ENCODE measurements at places on chromosomes 11 and 22.

- DNase-seq, result no peak
Observed at GRCh38 chr22:29539105-29539504, 14.5 kb downstream of the THOC5 start.

- DNase-seq, result no peak
Observed at GRCh38 chr11:45724153-45724552, 58.7 kb upstream of the CHST1 start.

DNA sequence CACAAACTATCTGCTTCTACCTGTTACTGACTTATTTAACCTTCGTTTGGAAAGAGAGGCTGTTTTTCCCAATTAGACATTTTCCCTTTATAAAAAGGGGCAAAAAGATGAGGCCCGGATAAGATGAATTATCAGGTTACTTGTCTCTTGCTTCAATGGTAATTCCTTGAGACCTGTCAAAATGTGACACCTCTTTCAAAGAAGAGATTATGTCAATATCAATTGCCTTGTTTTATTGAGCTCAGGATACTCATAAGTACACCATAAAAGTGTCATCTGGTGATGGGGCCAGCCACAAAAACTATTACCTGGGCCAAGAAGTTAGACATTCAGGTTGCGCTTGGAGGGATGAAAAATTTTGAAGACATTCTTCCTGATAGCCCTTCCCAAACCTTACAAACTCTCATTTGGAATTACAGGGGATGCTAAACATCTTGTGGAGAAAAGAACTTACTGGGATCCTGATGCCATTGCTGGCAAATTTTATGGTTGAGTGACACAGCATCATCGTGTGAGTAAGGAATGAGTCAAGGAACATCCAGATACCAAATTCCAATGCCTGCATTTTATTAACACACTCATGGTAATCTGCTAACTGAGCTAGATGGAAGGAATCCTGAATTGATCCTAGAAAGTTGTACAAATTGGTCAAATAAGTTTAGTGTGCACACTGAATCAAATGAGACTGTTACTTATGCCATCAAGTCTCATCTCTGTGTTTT is 1071.2 kb downstream of the LRRC4C start:
- DNase-seq, result peak; percentile 54

GRCh38 chr11:3139086-3139440 is 26.0 kb downstream of the OSBPL5 start:
- no peak for DNase-seq

DNA sequence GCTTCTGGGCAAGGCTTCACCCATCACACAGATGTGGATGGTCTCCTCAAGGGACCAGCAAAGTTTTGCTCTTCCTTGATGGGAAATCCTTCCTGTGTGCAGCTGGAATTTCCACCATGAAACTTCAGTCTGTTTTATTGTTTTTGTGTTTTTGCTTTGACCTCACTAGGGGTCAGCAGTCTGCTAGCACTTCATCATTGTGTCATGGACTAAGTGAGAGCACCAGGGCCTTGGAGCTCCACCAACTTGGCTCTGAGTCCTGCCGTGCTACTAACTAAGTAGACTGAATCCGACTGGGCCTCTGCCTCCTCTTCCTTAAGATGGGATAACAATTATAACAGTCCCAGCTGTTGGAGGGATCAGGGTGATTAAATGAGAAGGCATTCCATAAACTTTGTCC is 305.8 kb upstream of the NCAM1 start:
- DNase-seq, result no peak

- no peak for DNase-seq
Observed at GRCh38 chr11:126419801-126420697, 64.6 kb downstream of the ST3GAL4 start.

- DNase-seq, result no peak
Observed at GRCh38 chr11:12273618-12273995, 103.8 kb upstream of the PARVA start.

- no peak for DNase-seq
Observed at GRCh38 chr22:37295213-37295886, 13.0 kb downstream of the CYTH4 start.

GRCh38 chr11:72241291-72241781 is 2.6 kb downstream of the PHOX2A start:
- DNase-seq, result no peak

DNA sequence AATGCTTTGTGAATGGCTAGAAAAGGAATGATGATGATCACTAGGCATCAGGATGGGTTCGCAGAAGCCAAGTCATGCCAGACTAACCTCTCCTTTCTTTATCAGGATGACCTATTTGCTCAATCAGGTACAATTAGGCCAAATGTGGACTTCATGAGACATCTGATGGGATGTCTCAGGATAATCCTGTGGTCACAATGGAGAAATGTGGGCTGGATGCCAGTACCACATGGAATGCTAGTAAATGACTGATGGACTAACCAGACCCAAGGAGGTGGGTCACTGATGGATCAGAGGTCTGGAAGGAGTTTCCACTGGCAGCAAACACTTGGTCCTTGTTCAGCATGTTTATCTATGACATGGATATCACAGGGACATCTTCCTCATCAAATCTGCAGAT is 94.8 kb upstream of the PHOX2A start:
- peak; percentile 39 for DNase-seq

DNA sequence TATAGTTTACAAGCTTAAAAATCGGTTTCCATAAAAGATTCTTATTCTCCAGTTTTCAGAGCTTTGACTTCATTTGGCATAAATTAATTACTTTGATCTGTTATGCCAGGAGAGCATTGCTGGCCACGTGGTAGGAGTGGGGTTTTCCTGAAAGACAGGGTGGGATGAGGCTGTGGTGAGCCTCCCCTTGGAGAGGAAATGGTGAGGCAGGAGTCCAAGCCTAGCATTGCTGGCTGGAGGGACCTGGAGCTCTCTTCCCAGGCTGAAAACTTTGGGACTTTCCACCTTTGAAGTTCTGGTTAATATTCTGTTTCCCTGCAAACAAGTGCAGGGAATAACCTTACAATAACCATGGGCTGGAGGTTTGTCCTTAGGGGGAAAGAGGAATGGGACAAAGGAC is 21.1 kb upstream of the CSF2RB start:
- no peak for DNase-seq

DNA sequence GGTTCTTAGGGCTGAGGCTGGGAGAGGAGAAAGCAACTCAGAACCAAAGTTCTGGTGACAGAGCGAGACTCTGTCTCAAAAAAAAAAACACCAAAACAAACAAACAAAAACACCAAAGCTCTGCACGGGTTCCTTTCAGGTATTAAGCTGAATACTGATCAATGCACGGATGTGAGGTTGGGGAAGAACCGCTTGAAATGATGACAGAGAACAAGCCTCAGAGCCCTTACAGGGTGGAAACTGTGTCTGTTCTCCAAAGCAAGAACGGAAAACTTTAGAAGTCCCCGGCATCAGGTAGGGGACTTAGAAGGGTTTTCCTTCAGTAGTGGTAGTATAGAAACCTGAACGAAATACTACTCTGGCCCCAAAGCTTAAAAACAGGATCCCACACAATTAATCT is 260.0 kb downstream of the TBC1D22A start:
- no peak for DNase-seq

DNA sequence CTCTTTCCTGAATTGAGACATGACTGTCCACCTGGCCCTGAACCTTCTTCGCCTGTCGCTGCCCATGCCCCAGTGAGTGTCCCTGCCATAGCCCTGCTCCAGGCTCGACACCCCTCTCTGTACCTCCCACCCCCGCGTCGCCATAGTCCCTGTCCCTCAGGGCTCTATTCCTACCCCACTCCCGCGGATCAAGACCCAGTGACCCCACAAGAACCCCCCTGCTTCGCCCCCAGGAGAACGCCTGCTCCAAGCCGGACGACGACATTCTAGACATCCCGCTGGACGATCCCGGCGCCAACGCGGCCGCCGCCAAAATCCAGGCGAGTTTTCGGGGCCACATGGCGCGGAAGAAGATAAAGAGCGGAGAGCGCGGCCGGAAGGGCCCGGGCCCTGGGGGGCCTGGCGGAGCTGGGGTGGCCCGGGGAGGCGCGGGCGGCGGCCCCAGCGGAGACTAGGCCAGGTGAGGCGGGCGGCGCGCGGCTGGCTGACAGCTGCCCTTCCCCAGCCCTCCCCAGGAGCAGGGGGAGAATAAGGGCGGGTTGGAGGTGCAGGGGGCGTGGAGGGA is 5.6 kb downstream of the NRGN start:
- no peak for DNase-seq

DNA sequence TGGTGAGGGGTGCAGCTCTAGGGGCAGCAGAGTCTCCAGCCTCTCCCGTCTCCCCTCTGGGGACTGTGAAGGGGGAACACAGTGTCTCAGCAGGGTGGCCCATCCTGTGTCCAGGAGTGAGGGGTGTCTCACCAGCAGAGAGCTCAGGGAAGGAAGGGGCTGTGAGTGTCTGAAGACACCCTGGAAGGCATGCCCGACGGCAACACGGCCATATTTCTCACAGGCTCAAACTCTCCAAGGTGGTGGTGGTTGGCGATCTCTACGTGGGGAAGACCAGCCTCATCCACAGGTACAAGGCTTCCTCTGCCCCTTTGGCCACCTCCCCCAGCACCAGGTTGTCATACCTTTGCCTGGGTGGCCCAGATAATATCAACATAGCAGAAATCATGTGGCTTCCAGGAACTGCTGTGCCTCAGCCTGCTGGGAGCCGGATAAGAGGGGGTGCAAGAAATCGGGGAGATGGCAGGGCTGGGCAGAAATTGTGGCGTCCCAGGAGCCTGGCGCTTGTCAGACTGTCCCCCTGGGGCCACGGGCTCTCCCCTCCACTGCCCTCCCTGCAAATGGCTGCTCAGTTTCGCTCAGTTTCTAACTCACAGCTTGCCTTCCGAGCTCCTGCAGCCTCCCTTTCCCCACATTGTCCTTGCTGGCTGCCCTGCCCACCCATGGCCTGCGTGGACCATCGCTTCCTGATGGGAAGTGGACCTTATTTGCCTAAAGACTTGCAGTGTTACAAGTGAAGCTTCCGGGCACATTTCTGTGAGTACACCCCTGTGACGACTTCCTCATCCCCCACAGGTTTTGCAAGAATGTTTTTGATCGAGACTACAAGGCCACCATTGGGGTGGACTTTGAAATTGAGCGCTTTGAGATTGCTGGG is 7.2 kb downstream of the RAB36 start:
- no peak for DNase-seq

DNA sequence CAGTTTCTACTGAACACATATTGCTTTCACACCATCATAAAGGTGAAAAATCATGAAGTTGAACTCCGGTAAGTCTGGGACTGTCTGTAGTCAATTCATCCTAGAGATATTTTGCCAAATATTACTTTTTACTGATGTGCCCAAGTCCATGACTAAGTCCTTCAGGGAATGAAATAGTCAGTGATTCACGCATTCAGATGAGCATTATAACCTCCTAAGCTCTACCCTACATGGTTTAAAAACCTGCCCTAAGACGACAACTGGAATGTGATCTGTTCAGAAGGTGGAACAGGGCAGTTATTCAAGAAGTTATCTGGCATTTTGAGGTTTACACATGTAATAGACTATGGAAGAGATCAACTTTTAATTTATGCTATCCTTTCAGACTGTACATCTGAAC is 125.6 kb downstream of the TRPC6 start:
- no peak for DNase-seq

- no peak for DNase-seq
Observed at GRCh38 chr22:39117585-39118191, 20.6 kb downstream of the APOBEC3H start.

DNA sequence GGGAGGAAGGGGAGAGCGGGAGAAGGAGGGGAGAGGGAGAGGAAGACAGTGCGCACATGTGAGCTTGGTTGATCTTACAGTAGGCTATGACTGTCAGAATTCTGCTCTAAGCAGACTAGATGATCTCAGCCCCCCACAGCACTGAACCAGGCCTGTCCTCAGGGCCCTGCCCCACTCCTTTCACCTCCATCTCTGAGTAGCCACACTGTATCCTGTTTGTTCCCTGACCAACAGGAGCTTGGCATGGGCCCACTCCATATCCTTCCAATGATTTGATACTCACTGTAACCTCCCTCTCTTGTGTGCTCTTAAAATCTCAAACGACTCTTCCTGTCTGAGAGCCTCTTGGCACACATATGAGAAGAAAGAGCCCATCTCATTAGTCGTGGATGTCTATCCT is 86.1 kb upstream of the PARVA start:
- DNase-seq, result no peak

DNA sequence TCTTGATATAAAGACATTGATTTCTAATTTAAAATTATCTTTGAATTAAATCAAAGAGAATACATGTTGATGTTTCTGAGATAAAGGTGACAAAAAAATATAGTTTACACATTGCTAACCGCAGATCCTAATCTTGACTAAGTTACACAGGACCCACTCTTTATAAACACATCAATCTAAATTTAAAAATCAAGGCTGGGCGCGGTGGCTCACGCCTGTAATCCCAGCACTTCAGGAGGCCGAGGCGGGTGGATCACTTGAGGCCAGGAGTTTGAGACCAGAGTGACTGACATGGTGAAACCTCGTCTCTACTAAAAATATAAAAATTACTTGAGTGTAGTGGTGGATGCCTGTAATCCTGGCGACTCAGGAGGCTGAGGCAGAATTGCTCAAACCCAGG is 1.9 kb downstream of the ARFGAP3 start:
- DNase-seq, result no peak

GRCh38 chr11:116579031-116579653 is 193.6 kb downstream of the BUD13 start:
- no peak for DNase-seq

DNA sequence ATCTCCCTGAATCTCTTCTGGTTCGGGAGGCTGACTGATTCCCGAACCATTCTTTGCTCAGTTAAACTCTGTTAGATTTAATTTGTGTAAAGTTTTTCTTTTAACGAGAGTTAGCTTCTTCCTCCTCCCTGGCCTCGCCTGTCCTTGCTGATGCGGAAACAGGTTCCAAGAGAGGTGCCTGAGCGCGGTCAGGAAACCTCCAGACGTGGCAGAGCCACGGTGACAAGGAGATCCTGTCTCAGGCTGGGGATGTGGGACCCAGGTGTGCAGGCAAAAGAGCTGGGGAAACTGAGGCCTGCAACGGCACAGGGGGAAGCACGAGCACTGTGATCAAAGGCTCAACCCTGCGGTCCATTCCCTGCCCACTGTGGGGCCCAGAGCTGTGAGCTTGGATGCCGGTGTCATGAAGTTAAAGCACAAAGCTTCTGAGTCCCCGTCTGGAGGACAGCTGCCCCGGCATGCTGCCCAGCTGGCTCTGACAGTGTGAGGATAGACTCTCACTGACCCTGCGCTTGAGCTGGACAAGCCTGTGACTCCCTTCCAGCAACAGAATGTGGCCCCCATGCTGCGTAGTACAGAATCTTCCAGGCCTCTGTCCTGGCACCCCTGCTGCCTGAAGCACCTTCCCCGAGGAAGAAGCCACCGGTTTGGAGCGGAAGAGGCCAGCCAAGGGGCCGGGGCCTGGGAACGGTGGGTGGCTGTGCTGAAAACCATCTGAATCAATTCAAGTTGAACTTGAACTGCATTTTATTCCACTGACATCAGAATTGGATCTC is 960.6 kb downstream of the BRD1 start:
- DNase-seq, result no peak

DNA sequence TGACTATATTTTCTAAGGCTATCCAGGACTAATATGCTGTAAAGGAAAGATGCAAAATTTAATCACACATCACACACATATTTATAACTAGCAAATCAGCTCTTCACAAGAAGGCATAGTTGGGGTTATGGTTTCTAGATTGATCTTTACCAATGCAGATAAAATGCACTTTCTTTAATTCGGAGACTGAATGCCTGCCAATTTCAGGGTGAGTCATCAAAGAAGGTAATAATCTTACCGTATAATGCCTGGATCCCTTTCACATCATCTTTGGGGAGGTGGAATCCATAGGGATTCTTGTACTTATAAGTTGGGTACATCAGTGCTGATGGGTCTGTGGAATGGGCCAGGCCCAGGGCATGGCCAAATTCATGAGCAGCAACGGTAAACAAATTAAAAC is 16.4 kb downstream of the MMP20 start:
- DNase-seq, result no peak

- DNase-seq, result no peak
Observed at GRCh38 chr11:35146711-35147110, 7.7 kb downstream of the CD44 start.
